H1 (cell line): ENCODE measurements at places on chromosomes 7 and 10. TPM values are rescaled to one million over a fixed set of nuclear protein-coding genes. Genes with fewer than 3 reads are reported as not detected.

COL28A1 gene
- 0.22 and 0.44 TPM in 2 replicates for total RNA-seq

GALNT11 gene
- 20.5 and 20.6 TPM in 2 replicates for total RNA-seq

DNA sequence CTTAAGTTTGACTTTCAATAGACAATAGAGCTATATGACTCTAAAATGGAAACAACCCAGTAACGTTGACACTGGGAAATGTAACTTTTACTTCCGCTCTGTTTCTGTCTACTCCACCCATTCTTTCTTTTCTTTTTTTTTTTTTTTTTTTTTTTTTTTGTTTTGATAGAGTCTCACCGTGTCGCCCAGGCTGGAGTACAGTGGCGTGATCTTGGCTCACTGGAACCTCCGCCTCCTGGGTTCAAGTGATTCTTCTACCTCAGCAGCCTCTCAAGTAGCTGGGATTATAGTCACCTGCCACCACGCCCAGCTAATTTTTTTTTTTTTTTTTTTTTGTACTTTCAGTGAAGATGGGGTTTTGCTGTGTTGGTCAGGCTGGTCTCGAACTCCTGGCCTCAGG is 13.9 kb downstream of the PRSS2 start:
- H3K4me3 ChIP-seq = no peak overlapping the region
- H3K4me1 ChIP-seq = no peaks in the 10 kb centered on the region; the same call in 1 of the 2 replicates
- DNase-seq = no peak
- H3K36me3 ChIP-seq = no peaks in the 10 kb centered on the region

GTF2IRD1 gene
- 45.4 and 46.5 TPM in 2 replicates for total RNA-seq

GRCh38 chr10:121601458-121601857 is 3.2 kb upstream of the FGFR2 start:
- H3K36me3 ChIP-seq = no peaks in the 10 kb centered on the region
- no peak overlapping the region for H3K4me3 ChIP-seq
- H3K4me1 ChIP-seq = peaks cover 5% of the 10 kb centered on the region
- no peak for DNase-seq
- no peak overlapping the region for H3K27ac ChIP-seq
- no peaks in the 10 kb centered on the region for H3K27me3 ChIP-seq

DNA sequence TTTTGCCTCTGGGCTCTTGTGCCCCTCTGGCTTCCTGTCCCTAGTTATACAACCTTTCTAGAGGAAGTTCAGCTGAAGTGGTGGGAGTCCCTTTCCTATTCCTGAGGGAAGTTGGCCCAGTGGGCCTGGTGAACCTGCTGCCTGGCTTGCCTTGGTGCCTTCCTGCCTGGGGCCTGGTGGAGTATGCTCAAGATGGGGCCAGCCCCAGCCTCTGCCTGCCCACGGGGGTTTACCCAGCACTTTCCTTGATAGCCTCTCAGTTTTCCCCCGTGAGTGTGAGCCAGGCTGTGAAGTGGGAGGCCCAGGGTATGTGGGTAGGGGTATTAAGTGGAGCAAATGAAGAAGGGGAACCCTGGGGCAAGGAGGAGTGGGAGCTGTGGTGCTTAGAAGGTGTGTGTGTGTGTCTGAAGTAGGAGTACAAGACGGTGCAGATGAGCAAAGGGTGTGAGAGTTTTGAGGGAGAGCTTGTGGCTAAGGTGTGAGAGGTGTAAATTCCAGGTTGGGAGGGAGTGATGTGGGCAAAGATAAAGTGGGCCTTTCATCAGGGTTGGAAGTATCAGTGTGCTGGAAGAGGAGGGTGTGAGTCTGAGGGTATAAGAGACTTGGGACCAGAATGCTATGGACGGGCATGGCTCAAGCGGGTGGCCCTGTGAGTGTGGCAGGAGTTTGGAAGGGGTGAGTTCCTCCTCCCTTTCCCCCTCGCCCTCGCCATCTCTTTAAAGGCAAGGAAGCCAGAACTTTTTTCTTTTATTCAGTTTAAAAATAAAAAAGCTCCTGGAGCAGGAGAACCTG is 10.9 kb upstream of the PAX2 start:
- peak overlapping the region; percentile 34; the same call in 1 of the 2 replicates for H3K4me3 ChIP-seq
- DNase-seq = no peak
- peaks cover 14% of the 10 kb centered on the region; the same call in 1 of the 2 replicates for H3K36me3 ChIP-seq
- peaks cover 27% of the 10 kb centered on the region for H3K4me1 ChIP-seq

DNA sequence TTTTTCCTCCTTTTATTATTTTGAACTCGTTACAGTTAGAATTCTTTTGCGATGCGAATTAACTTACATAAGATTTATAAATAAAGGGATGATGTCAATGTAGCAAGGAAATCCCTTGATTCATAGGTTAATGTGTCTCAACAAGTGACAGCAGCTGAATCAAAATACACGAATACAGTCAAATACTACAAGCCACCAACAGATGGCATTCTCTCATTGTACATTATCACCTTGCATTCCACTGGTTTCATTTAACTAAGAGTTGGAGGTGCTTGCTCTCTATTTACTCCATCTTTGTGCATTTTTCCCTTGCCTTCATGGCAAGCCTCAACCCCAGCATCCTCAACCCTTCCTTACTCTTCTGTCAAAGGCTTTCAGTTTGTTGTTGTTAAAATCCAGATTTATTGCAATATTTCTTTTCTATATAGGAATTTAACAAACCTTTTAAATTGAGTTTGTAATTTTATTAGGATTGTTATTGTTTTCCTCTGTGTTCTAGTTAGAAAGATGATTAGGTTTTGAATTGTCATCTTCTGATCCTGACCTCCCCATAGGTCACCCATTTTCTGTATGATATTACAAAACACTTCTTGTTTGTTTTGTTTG is 78.3 kb downstream of the SLC25A40 start:
- H3K4me3 ChIP-seq = no peak overlapping the region
- H3K27me3 ChIP-seq = no peaks in the 10 kb centered on the region
- H3K27ac ChIP-seq = no peak overlapping the region
- H3K4me1 ChIP-seq = no peaks in the 10 kb centered on the region
- no peaks in the 10 kb centered on the region for H3K36me3 ChIP-seq

LRGUK gene
- 2.4 and 3.6 TPM in 2 replicates for total RNA-seq

DNA sequence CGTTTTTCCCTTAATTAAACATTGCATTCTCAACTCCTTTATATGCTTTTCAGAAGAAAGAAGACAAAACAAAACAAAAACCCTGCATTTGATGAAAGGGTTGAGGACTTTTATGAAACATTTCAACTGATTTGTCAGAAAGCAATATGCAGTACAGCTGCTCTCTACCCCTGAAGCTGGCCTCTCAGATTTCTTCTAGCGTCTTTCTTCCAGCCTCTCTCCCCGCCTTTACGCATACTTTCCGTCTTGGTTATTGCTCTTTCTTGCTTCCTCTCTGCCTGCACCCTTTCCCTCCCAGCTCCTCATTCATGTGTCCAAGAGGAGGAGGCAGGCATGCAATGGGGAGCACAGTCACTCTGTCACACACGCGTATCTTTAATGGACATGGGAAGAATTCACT is 91.0 kb upstream of the COL1A2 start:
- no peak overlapping the region for H3K27ac ChIP-seq
- H3K27me3 ChIP-seq = no peaks in the 10 kb centered on the region
- no peak overlapping the region for H3K4me3 ChIP-seq
- no peaks in the 10 kb centered on the region for H3K36me3 ChIP-seq
- DNase-seq = no peak

- H3K36me3 ChIP-seq = no peaks in the 10 kb centered on the region
- no peaks in the 10 kb centered on the region for H3K27me3 ChIP-seq
- no peak overlapping the region for H3K4me3 ChIP-seq
- H3K4me1 ChIP-seq = no peaks in the 10 kb centered on the region
These were observed 38.4 kb downstream of the TAF3 start for GRCh38 chr10:7856678-7857077.

- no peak for DNase-seq
- H3K4me1 ChIP-seq = no peaks in the 10 kb centered on the region
- no peak within 1 kb of the TSS for H3K27ac ChIP-seq
These were observed at the start of gene SCIN for GRCh38 chr7:12570534-12571461. Gene SCIN, plus strand, starts transcription at chr7:12570720. Its CDS starts 67 bp downstream, at chr7:12570787.

FRMD4A gene
- total RNA-seq = 37.2 and 39.6 TPM in 2 replicates

GRCh38 chr7:118280319-118281012 is 56.0 kb downstream of the ANKRD7 start:
- H3K4me3 ChIP-seq = no peak overlapping the region
- H3K4me1 ChIP-seq = no peaks in the 10 kb centered on the region
- H3K27ac ChIP-seq = no peak overlapping the region
- no peak for DNase-seq

GRCh38 chr7:158782761-158783401 is 46.4 kb downstream of the ESYT2 start:
- H3K36me3 ChIP-seq = peaks cover 3% of the 10 kb centered on the region; the same call in 1 of the 2 replicates
- H3K4me3 ChIP-seq = no peak overlapping the region
- H3K27ac ChIP-seq = no peak overlapping the region

CEP55 gene
- 18.9 and 19.6 TPM in 2 replicates for total RNA-seq

AOAH gene
- total RNA-seq = 0.55 TPM in 1 of 2 replicates, not detected in the other

EFCAB10 gene
- total RNA-seq = 3.1 TPM in 2 replicates

- peaks cover under 1% of the 10 kb centered on the region for H3K4me1 ChIP-seq
- DNase-seq = no peak
- no peak overlapping the region for H3K27ac ChIP-seq
- no peaks in the 10 kb centered on the region for H3K27me3 ChIP-seq
These were observed 109.0 kb upstream of the ELMO1 start for GRCh38 chr7:37557571-37558209.

DNA sequence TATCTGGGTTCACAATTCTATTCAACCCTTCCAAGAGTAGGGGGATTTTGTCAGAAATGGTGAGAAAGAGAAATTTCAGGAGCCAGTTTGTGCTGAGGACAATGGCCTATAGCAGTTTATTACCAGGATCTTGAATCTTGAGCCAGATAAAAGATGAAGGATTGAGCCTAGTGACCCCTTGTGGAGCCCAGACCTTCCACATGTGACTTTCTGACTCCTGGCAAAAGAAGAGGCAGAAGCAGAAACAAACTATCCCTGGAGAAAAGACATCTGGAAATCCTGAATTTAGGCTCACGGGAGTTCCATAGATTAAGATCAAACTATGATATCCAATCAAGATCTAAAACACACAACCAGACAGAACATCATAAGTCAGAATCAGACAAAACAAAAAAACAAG is 60.9 kb upstream of the CHRM2 start:
- no peak overlapping the region for H3K4me3 ChIP-seq
- H3K4me1 ChIP-seq = no peaks in the 10 kb centered on the region
- no peaks in the 10 kb centered on the region for H3K36me3 ChIP-seq
- H3K27me3 ChIP-seq = no peaks in the 10 kb centered on the region
- no peak overlapping the region for H3K27ac ChIP-seq

PRF1 gene
- not detected in 2 replicates for total RNA-seq

- peak; percentile 88 for DNase-seq
- H3K27ac ChIP-seq = no peak within 1 kb of the TSS
- H3K36me3 ChIP-seq = no peaks in the 10 kb centered on the region
- H3K27me3 ChIP-seq = peaks cover 24% of the 10 kb centered on the region
- H3K4me1 ChIP-seq = peaks cover 1% of the 10 kb centered on the region; the same call in 1 of the 2 replicates
These were observed at the start of gene TBC1D12 for GRCh38 chr10:94402204-94402842. Gene TBC1D12, plus strand, starts transcription at chr10:94402541. Its CDS starts 73 bp downstream, at chr10:94402614.

DNA sequence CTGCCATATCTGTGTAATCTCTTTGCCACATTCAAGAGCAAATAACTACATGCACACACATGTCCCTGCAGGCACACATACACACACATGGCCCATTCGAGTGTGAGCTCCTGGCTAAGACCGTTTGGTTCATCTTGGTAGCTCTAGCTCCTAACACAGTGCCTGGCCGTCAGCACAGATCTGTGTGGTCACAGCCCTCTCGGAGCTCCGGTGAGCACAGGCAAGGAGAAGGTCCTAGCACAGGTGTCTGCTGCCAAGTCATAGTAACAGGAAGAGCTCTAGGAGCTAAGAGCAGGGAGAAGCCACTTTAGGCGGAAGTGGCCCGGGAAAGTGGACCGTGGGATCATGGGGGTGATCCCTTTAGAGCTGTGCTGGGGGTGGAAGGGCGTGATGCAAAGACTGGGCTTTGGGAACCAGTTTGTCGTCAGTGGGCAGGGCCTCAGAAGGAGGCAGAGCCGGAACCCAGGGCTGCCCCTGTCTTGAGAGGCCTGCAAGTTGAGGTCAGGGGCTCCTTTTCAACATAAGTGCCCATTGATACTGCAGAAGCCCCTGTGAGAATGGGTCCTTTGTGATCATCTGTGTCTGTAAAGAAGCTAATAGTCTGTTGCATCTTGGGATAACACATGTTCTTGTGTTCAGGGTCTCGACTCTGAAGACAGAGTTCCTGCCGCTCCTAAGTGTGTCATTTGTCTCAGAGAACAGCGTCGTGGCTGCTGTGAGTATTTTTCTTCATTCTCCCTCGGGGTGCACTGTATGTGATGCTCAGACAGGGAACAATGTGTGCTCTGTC is 16.6 kb upstream of the ARPC1B start:
- no peaks in the 10 kb centered on the region for H3K4me1 ChIP-seq
- no peak overlapping the region for H3K4me3 ChIP-seq
- DNase-seq = no peak
- H3K27ac ChIP-seq = no peak overlapping the region

DNA sequence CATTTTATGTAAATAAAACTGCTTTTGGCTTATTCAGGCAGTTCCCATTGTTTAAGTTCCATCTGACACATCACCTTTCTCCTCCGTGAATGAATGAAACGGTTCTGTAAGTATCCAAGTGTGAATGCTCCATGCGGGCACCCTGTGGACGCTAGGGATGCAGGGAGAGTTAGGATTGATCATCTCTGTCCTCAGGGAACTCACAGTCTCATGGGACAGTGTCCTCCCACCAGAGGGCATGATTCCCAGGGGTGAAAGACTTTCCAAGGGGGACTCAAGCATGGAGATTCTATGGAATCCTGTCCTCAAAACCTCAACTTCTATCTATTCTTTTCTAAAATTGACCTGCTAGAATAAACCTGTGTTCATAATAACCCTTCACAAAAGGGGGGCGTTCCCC is 98.8 kb downstream of the HECW1 start:
- H3K27ac ChIP-seq = no peak overlapping the region
- H3K4me1 ChIP-seq = peaks cover 8% of the 10 kb centered on the region

SPDYE9 gene
- total RNA-seq = not detected in 2 replicates

BCCIP gene
- total RNA-seq = 118 and 120 TPM in 2 replicates

GRCh38 chr10:48282829-48283228 is 8.3 kb upstream of the FRMPD2 start:
- H3K27ac ChIP-seq = no peak overlapping the region
- no peaks in the 10 kb centered on the region for H3K4me1 ChIP-seq
- DNase-seq = no peak
- H3K27me3 ChIP-seq = no peaks in the 10 kb centered on the region
- no peak overlapping the region for H3K4me3 ChIP-seq
- no peaks in the 10 kb centered on the region for H3K36me3 ChIP-seq

STMP1 gene
- 36.7 and 36.9 TPM in 2 replicates for total RNA-seq

GRCh38 chr7:117458977-117459583 is 20.7 kb upstream of the CFTR start:
- no peaks in the 10 kb centered on the region for H3K36me3 ChIP-seq
- H3K4me1 ChIP-seq = no peaks in the 10 kb centered on the region
- H3K27me3 ChIP-seq = no peaks in the 10 kb centered on the region

TFPI2 gene
- 8.9 and 10.9 TPM in 2 replicates for total RNA-seq

DNA sequence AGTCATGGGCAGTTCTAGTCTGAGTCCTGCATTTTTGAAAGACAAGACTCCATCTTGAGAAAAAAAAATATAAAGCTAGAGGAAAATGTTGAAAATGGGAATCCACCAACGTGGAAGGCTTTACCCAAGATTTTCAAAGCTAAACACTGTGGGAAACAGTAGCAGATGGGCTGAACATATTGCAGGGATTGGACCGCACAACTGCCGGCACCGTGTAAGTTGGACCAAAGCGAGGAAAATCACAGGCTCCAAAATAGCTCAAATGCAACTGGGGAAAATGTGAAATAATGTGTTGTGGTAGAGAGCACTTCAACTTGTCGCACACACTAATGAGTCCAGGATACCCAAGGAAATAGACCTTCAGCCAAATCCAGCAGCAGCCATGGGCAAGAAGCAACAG is 26.4 kb upstream of the ADRB1 start:
- no peak for DNase-seq
- no peak overlapping the region for H3K27ac ChIP-seq
- no peaks in the 10 kb centered on the region for H3K27me3 ChIP-seq
- H3K36me3 ChIP-seq = no peaks in the 10 kb centered on the region
